T-helper 22 cell (primary cell): ENCODE measurements at places on chromosomes 3 and 15.

- DNase-seq: no peak
Observed at GRCh38 chr3:16430717-16431630, 82.5 kb downstream of the RFTN1 start.

DNA sequence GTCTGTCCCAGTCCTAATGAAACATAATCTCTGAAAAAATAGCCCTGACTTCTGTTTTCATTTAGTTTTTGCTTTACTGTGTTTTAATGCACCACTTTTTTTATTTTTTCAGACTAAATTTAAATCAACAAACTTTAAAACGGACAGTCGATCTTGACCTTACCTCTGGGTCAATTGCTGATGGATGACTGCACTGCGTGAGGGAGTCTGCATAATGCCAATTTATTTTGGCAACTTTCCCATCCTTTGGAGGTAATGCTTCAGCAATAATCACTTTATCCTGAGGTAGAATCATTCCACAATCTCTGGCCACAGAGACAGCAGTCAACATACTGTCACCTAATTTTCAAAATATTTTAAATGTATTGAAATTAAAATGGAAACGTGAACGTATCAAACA lies 32.5 kb upstream of the GP5 start:
- no peak for DNase-seq

GRCh38 chr3:172104471-172105072 lies 65.2 kb downstream of the FNDC3B start:
- DNase-seq: no peak

DNA sequence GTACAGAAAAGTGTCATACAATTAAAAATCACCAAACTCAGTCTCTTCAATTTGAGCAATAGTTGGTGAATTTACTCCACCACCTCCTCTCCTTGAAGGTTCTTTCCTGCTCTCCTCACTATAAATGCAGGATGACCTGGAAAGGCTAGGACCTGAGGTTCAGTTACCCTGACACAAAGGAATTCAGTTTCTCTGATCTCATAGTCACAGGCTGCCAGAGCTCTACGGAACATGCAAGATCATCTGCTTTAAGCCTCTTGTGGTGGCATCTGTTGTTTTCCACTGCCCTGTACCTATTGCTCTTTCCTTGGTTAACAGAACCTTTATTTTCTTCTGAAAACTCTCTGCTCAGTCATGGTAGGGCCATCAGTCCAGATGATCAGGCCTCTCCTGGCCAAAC lies 4.9 kb upstream of the TP63 start:
- no peak for DNase-seq

DNA sequence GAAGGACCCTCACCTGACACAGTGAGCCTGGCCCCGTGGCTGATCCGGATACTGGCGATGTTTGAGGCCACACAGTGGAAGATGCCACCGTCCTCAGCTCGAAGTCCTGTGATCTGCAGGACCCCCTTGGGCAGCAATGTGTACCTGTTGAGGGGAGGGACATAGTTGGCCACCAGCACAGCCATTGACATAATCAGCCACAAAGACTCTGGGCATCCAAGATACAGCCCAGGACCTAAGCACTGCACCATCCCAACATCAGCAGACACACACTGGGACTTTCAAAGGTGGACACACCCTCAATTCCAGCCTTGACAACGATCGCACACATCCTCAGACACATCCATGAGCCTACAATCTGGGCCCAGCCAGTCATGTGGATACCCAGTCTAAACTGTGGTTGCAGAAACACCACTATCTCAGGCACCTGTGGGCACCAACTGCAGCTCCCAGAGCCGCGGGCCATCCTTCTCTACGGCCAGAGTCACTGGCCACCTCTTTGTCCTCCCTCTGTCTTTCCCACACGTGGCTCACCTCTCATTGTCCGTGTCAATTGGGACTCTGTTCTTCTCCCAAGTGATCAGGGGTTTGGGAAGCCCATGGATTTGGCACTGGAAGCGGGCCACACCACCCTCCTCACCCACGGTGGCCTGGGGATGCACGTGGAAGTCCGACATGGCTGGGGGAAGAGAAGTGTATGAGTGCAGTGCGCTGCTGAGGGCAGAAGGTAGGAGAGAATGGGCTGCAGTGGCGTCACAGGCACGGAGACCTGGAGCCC lies 31.0 kb downstream of the RNU5B-1 start:
- no peak for DNase-seq

DNA sequence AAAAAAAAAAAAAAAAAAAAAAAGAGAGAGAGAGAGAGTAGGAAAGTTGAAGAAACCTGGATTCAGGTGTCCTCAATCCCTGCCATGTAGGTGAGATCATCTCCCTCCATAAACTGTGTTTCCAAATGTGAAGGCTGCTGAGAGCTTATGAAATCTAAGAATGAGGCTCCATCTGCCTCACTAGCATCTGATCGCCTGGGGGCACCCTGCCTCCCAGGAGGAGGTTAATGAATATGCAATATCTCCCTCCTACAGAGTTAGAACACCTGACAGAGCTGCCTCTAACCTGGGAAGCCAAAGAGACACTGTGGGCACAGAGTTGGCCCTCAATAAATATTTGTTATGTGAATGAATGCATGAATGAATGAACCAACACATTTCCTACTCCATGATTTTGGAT lies 23.8 kb upstream of the ZNF148 start:
- no peak for DNase-seq

DNA sequence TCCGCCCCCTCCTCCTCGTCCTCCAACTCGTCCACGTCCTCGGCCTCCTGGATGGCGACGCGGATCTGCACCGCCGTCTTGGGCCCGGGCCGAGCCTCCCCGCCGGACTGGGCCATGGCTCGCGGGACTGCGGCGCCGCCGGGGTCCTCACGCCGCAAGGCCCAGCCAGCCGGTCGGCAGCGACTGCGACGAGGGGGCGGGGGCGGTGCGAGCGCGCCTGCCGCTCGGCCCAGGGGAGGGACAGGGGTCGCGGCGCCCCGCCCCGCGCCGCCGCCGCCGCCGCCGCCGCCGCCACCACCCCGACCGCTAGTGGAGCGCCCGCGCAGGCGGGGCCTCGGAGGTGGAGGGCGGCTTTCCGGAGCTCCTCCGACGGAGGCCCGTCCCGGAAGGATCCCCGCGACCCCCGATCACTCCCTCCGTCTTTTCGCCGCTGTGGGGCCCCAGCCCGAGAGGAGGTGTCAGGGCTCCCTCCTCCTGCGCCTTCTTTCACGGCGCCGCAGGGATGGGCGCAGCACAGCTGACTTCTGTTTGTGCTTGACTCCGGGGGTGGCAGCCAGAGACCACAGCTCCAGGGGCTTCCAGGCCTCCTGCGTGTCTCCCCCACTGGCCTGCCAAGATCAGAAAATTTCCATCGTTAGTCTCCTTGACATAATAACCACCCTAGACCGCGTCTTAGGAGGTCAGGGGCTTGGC lies at the start of gene LARP6:
TSS of gene LARP6 (minus strand) at position 185 of the 693 bp plus-strand sequence. CDS start at position 116, 69 bp downstream.
- no peak for DNase-seq

GRCh38 chr15:72680931-72681330 lies 5.1 kb downstream of the HIGD2B start:
- DNase-seq: no peak

DNA sequence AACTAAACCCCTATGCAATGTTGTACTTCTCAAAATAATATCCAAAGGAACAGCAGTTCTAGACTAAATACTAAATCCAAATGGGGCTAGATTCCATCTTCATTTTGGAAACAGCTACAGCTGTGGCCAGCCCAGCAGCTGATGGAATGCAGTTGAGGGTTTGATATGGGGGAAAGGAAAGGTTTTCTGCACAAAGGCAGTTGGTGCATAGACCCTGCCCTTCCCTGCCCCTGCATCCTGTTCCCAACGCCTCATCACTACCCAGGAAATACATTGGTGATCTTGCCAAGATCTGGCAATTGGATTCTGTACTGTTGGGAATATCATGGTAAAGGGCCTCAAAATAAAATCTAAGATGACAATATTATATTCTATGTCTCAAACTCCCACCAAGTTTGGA lies 43.9 kb downstream of the DTWD1 start:
- no peak for DNase-seq
